Activated CD8-positive, alpha-beta memory T cell treated with anti-CD3 and anti-CD28 coated beads for 1 hour (primary cell): ENCODE measurements at places on chromosomes 16 and 17.

DNA sequence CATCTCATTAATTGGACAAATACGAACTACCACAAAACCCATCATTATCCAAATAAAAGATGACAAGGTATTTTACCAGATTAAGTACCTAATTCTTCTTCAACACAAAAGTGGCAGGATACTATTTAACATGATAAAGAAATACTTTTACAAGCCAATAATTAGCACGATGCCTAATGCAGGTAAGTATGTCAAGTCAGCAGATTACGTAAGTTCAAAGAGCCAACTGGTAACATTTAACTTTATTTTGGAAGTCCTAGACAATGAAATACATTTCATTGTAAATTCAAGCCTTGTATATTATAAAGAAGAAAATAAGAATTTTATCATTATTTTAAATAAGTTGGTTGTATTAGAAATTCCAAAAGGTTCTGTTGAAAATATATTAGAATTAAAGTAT is 535.3 kb upstream of the SOX9 start:
- DNase-seq = no peak

GRCh38 chr17:77218902-77219301 is 78.1 kb downstream of the SEC14L1 start:
- DNase-seq = no peak

DNA sequence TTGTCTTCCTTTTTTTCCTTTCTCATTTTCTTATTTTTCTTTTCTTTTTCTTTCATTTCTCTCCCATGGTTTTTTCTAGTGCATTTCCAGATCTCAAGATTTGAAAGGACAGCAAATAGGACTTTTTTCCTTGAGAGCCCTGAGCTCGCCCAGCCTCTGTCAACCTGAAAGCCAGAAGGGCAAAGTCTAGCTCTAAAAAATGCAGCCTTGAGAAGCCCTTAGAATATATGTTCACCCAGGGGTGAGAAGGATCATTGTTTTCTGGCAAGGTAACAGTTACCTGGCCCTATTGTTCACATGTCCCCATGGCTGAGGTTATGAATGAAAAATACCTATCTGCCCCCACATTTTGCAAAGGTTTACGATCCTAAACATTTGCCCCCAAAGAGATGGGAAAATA is 218.4 kb downstream of the IRX3 start:
- no peak for DNase-seq

DNA sequence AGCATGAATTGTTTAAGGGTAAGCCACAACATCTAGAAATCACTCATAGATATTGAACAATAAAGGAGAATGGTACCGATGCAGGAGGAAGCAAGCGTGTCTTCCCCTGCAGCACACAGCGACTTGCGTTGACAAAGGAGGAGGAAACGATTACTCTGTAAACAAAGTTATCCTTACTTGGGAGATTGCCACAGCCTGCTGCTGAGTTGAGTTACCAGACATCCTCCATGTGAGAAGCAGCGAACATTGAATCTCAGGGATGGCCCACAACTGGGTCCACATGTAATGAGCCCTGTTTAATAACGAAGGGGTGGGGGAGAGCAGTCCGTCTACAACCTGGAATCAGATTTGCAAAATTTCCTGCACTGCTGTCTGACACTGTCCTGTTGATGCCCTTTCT is 27.7 kb downstream of the CLUH start:
- no peak for DNase-seq

- DNase-seq = no peak
These were observed 246.5 kb downstream of the GSG1L start for GRCh38 chr16:27817038-27817437.

DNA sequence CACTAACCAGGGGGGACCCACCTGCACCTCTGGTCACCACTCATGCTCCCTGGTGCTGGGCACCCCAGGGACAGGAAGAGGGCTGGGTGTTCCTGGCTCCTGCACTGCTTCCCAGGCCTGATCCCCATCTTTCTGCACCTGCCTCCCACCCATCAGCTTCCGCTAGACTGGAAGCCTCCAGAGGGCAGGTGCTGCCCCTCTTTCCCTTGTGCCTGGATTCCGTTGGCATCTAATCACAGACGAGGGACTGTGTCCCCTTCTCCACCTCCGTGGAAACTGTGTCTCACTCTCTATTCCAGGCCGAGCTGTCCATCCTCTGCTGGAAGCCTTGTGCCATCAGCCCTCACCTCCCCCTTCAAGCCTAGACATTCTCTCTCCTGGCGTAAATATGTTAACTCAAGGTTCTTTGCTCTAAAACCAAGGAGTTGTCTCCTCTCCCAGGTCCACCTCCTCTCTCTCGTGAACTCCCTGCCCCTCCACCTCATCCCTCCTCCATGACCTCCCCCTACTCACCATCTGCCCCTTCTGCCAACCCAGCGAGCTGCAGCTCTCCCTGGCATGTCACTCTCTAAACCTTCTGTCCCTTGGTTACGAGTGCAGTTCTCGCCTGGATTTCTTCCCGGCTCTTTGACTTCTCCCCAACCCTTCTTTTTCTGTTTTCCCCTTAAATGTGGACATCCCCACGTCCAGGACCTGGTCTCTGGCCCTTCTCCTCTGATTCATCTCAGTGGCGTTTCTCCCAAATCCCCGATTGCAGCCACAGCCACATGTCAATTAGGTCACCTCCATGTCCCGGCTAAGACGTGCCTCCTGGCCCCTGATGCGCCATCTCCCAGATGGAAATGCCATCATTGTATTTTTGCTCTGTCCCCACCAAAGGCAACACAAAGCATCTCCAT is 107.7 kb downstream of the SEC14L1 start:
- DNase-seq = no peak

DNA sequence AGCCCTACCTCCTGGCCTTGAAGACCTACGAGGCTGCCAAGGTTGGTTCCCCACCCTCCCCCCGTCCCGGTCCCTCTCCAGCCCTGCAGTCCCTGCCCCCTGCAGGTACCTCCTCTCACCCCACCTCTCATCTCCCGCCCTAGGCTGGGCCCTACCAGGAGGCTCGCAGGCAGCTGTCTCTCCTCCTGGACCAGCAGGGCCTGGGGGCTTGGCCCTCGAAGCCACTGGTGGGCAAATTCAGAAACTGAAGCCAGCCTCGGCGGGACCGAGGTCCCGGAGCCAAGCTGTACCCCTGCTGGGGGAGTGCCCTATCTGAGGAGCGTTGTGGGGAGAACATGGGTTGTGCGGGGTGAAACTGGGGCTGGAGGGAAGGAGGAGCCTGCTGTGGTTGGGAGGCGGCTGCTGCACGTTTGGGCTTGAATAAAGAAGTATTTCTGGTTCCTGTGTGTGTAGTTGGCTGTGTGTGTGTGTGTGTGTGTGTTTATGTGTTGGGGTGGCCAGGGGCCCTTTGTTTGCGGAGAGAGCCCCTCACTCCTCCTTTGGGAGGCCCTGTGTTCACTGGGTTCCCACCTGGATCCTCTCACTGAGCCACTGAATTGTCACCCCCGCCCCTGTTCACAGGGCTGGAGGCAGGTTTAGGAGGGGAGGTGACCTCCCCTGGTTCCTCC is 5.9 kb downstream of the ADAD2 start:
- no peak for DNase-seq

GRCh38 chr17:2928294-2928890 is 132.2 kb downstream of the RAP1GAP2 start:
- DNase-seq = no peak

- no peak for DNase-seq
These were observed 25.8 kb downstream of the EPN2 start for GRCh38 chr17:19262650-19263631.

- no peak for DNase-seq
These were observed 52.6 kb downstream of the CYB5B start for GRCh38 chr16:69476920-69477443.
